ENCODE measurements at places on chromosomes 11 and 22. TPM values are rescaled to one million over a fixed set of nuclear protein-coding genes. Genes with fewer than 3 reads are reported as not detected.

The IL10RA gene
- total RNA-seq, result not detected

The PANX2 gene
- 0.49 TPM for total RNA-seq

The SGSM1 gene
- not detected for total RNA-seq

The C11orf87 gene
- total RNA-seq, result not detected

The CLP1 gene
- 27.2 TPM for total RNA-seq

The HTR3A gene
- total RNA-seq, result not detected

DNA sequence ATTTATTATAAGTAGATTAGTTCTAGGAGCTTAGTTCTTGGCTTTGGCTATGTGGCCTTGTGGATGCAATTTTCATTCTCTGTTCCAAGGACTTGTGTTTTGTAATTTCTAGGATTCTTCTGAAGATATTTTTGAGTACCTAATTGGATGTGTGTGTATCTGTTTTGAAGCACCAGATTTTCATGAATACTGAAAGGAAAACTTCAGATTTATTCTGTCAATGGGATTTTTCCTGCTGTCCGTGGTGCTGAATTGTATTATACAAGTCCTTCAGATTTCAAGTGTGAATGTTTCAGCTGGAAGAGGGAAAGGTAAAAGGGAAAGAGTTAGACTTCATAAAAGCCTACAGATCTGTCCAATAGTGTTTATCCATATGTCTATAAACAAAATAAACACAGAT, 18.2 kb upstream of the SYN3 start:
- DNase-seq, result peak; percentile 13

DNA sequence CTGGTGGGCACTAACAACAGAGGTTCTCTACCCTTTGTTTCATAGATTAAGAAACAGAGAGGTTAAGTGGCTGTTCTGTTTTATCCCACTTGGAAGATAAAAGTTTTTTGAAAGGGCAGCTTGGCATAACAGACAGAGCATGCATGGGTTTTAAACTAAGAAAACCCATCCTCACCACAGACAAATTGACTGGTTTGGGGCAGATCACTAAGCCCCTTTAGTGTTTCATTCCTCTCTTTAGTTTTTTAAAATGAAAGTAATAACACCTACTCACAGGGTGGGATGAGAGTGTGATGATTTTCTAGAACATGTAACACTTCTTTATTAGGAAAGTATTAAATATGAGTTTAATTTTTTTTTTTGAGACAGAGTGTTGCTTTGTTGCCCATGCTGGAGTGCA, 12.3 kb upstream of the RRAS2 start:
- no peak for DNase-seq

DNA sequence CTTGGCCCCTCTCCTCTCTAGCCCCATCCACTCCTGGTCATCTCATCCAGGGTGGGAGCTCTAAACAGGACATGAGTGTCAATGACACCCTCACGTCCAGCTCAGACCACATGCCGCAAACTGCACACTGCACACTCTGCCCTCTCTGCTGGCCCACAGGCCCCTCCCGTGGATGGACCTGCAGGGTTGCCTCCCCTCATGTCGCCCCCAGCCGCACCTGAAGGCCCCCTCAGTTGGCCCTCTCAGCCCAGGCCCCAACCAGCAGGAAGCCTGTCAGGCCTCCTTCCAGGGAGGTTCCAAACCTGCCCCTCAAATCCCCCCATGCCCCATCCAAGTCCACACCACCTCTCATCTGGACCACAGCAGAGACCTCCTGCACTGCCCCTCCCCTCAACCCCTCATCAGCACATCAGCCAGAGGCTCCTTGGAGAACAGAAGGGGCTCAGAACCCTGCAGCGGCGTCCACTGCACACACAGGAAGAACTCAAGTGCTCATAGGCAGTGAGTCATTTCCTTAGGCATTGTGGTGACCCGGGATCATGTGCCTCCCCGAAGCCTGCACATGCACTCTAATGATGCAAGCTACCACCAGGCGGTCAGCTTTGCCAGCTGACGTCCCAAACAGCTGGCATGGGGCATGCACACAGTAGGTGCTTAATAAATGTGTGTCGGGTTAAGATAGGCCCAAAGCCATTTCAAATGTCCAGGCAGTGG, 12.9 kb upstream of the CDKN1C start:
- peak; percentile 91 for DNase-seq

GRCh38 chr11:66701432-66702240, 23.9 kb upstream of the RBM4B start:
- no peak for DNase-seq

GRCh38 chr11:11882539-11882938, 40.8 kb downstream of the USP47 start:
- DNase-seq, result no peak

DNA sequence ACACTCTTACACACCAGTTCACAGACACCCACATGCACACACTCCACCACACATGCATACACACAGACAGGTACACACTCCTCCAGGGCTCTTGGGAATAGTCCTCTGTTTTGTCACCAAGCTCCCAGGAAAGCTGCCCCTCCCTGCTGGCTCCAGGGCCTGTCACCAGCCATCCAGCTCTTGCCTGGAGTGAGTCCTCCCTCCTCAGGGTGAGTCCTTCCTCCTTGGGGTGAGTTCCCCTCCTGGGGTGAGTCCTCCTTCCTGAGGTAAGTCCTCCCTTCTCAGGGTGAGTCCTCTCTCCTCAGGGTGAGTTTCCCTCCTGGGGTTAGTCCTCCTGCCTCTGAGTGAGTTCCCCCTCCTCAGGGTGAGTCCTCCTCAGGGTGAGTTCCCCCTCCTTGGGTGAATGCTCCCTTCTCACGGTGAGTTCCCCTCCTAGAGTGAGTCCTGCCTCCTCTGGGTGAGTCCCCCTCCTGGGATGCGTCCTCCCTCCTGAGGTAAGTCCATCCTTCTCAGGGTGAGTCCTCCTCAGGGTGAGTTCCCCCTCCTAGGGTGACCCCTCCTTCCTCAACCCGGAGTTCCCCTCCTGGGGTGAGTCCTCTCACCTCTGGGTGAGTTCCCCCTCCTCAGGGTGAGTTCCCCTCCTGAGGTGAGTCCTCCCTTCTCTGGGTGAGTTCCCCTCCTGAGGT, 100.6 kb upstream of the FGF3 start:
- no peak for DNase-seq

DNA sequence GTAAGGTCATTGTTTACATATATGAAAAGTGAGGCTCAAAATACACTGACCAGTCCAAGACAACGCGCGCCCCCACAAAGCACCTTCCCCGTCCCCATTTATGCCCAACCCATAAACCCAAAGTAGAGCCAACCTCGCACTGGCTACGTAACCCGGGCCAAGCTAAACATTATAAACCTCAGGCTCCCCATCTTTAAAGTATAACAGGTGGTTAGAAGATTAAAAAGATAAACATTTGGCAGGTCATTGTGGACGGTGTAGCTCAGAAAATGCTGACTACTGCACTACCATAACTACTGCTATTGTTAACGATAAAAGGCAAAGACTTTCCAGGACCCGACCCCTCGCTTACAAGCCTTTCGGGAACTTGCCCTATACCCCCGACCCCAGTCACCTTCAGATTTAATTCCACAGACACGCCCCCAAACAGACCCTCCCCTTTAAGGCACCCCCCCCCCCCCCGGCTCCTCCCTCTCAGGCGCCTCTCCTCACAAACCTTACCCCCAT, 470 bp downstream of the NUMA1 start:
- DNase-seq, result no peak

- DNase-seq, result no peak
Measured at GRCh38 chr11:124886476-124886875, 11.2 kb downstream of the ROBO4 start.

- no peak for DNase-seq
Measured at GRCh38 chr11:34160049-34160721, 54.8 kb downstream of the NAT10 start.

DNA sequence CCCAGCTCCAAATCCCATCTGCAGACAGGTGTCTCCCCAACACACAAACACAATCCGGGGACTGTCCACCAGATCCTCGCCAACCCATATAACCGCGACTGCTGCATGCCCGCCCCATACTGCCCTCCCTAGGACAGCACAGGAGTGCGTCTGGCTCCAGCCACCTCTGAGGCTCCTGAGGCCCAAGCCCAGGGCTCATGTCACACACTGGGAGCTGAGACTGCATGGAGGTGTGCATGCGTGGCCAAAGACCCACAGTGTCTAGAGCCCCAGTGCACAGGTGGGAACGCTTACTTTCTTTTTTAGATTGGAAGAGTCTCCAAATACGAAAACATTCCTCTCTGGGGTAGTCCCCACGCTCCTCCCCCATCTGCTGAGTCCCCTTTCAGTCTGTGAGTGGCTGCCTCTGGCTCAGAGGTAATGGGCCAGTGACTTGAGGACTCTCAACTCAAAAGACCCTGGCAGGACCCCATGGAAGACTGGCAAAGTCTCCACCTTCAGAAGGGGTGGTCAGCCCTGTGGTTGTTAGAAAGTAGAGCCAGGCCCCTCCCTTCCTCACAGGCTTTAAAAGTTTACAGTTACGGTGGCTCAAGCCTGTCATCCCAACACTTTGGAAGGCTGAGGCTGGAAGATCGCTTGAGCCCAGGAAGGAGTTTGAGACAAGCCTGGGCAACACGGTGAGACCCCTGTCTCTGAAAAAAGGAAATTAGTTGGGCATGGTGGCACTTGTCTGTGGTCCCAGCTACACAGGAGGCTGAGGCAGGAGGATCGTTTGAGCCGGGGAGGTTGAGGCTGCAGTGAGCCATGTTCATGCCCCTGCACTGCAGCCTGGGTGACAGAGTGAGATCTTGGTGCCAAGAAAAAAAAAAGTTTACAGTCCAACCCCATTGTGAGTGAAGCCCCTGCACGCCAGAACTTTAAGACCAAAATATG, 2.3 kb downstream of the CBX7 start:
- no peak for DNase-seq

- no peak for DNase-seq
Measured at GRCh38 chr22:37062376-37062675, 10.8 kb downstream of the KCTD17 start.

DNA sequence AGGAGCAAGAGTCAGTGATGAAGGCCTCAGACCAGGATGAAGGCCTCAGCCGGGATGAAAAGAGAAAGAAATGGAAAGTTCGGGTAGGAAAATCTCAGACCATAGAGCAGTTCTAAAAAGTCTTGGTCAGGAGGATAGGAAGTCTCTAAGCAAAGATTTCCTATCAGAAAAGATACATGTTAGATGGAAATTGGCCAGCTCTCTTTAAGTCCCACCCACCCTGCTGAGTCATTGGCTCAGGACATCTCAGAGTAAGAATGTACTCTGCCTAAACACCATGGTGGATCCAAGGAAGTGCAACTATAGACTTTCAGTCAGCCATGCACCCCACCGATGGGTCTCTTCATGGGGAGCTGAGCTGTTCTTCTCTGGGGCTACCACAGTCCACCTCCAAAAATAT, 4.4 kb downstream of the OR8B3 start:
- DNase-seq, result peak; percentile 46

DNA sequence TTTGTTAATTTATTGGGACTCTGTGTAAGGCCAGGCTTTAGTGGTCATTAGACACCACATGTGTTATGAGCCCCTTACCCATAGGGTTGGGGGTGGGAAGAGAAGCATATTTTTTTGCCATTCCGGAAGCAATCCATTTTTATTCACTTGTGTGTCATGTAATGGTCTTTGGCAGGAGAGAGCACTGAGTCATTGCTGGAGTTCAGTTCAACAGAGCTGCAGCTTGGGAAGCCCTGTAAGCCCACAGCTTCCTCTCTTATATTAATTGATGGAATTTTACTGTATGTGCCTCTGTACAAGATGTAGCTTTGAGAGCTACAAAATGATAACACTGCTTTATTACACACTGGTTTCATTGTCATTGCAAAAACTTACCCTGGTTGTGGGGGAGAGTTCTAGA, 177.3 kb upstream of the SORL1-AS1 start:
- DNase-seq, result peak; percentile 81

- no peak for DNase-seq
Measured at GRCh38 chr11:30172158-30172557, 58.7 kb upstream of the FSHB start.

DNA sequence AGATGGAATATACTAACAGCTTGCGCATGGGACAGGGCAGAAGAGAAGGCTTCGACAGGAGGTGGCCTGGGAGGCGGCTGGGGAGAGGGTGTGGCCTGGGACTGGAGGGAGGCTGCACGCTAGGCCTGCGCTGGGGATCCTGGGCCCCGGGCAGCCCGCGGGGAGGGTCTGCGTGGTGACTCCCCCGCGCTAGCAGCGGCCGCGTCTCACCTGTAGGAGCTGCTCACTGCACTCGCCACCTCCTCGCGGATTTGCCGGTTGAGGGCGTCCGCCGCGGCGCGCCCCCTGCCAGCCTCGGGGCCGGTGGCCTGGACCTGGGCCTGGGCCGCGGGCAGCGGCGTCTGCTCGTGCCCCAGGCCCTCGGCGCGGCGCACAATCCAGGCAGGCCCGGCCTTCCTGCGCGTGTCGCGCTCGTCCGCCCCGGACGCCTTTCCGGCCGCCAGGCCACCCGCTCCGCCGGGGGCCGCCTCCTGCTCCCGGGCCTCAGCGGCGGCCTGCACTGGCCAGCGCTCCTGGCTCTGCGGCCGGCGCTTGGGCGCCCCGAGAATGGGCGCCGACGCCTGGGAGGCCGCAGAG, 1.5 kb downstream of the MAP6 start:
- DNase-seq, result no peak

DNA sequence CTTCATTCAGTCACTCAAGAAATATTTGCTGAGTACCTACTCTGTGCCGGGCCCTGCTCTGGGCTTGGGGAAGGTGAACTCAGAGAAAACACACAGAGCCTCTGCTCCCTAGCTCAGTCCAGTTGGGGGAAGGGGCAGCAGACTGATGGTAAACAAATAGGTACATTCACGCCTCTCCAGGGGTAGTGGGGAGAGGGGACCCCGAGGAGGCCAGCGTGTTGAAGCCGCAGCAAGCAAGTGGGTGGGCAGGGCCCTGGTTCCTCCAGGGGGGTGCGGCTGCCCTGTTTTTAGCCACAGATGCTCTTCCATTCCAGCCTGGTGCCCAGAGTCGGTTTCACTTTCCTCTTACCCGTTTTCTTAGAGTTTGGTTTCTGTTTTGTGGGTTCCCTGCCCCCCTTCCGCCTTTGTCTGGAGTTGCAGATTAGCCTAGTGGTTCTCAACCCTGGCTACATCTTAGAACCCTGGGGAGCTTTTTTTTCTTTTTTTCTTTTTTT, 8.7 kb downstream of the DRAP1 start:
- DNase-seq, result peak; percentile 37

GRCh38 chr22:44707752-44708151, 5.7 kb downstream of the PRR5 start:
- no peak for DNase-seq

- DNase-seq, result no peak
Measured at GRCh38 chr11:46339816-46340215, 7.4 kb upstream of the DGKZ start.

- no peak for DNase-seq
Measured at GRCh38 chr22:48756146-48757111, 1071.2 kb downstream of the BRD1 start.

- peak; percentile 67 for DNase-seq
Measured at GRCh38 chr11:6635082-6635932, 16.1 kb upstream of the TPP1 start.

- DNase-seq, result no peak
Measured at GRCh38 chr11:122398167-122398566, 257.4 kb upstream of the UBASH3B start.

GRCh38 chr11:48019595-48019994, 39.2 kb downstream of the PTPRJ start:
- DNase-seq, result no peak
